Spleen (tissue), 13 donors: ENCODE measurements at places on chromosomes 7 and 10. TPM values are rescaled to one million over a fixed set of nuclear protein-coding genes. Genes with fewer than 3 reads are reported as not detected.

The ASB10 gene
- not detected for total RNA-seq

- no peak overlapping the region for H3K4me3 ChIP-seq
- H3K36me3 ChIP-seq = no peaks in the 10 kb centered on the region
- no peak overlapping the region for H3K27ac ChIP-seq
- H3K4me1 ChIP-seq = no peaks in the 10 kb centered on the region
- no peaks in the 10 kb centered on the region for H3K27me3 ChIP-seq
Measured at GRCh38 chr7:108266491-108266890, 136.3 kb upstream of the LAMB4 start.

GRCh38 chr7:28862595-28863272, 95.4 kb downstream of the TRIL start:
- no peak for DNase-seq
- no peaks in the 10 kb centered on the region for H3K27me3 ChIP-seq
- no peaks in the 10 kb centered on the region for H3K36me3 ChIP-seq
- no peaks in the 10 kb centered on the region for H3K4me1 ChIP-seq

GRCh38 chr10:21195252-21195651, 298.1 kb upstream of the NEBL start:
- H3K36me3 ChIP-seq = no peaks in the 10 kb centered on the region
- DNase-seq = no peak
- no peak overlapping the region for H3K27ac ChIP-seq
- no peaks in the 10 kb centered on the region for H3K27me3 ChIP-seq
- no peak overlapping the region for H3K4me3 ChIP-seq
- H3K4me1 ChIP-seq = no peaks in the 10 kb centered on the region

DNA sequence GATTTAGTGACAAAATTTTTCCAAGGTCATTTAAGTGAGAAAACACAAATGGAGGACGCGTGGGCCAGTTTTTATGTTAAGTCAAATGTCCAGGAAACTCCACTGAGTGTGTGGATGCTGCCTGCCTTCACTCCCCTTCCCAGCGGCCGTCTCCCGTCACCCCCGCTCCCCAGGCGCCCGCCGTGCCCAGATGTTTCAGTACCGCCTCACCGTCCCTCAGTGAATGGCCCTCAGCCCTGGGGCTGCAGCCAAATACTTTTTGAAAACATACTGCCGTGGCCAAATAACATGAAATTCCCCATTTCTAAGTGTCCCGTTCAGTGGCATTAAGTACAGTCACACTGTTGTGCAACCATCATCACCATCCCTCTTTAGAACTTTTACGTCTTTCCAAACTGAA, 131.9 kb downstream of the INSYN2A start:
- no peak overlapping the region for H3K4me3 ChIP-seq
- no peaks in the 10 kb centered on the region for H3K36me3 ChIP-seq
- H3K27ac ChIP-seq = no peak overlapping the region
- no peak for DNase-seq
